ENCODE measurements at places on chromosomes 11 and 22. TPM values are rescaled to one million over a fixed set of nuclear protein-coding genes. Genes with fewer than 3 reads are reported as not detected.

DKK3 gene
- 250 TPM for total RNA-seq

DNA sequence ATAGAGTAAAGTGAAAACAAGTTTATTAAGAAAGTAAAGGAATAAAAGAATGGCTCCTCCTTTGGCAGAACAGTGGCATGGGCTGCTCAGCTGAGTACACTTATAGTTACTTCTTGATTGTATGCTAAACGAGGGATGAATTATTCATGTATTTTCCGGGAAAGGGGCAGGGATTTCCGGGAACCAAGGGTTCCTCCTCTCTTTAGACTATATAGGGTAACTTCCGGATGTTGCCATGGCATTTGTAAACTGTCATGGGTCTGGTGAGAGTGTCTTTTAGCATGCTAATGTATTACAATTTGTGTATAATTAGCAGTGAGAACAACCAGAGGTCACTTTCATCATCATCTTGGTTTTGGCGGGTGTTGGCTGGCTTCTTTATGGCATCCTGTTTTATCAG lies 23.5 kb upstream of the SPTY2D1 start:
- DNase-seq, result no peak

DNA sequence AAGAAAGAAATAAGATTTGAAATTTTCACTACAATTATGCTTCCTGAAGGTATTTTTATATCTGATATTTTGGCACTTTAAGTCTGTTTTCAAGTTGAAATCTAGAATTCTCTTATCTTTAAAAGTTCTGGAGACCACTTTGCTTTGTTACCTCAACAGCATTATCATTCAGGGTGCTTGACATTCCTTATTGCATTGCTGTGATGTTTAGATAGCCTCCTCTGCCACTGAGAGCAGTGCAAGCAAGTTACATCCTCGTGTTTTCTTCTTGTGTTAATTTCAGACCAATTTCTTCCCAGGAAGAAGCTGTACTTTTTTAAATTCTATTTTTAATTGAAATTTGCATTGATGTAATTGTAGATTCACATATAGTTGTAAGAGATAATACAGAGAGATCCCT lies 333.9 kb upstream of the KIRREL3 start:
- DNase-seq, result no peak

GRCh38 chr11:11608783-11609232 lies 13.0 kb downstream of the GALNT18 start:
- no peak for DNase-seq

- DNase-seq, result no peak
Measured at GRCh38 chr11:40178470-40178869, 1281.0 kb downstream of the LRRC4C start.

DNA sequence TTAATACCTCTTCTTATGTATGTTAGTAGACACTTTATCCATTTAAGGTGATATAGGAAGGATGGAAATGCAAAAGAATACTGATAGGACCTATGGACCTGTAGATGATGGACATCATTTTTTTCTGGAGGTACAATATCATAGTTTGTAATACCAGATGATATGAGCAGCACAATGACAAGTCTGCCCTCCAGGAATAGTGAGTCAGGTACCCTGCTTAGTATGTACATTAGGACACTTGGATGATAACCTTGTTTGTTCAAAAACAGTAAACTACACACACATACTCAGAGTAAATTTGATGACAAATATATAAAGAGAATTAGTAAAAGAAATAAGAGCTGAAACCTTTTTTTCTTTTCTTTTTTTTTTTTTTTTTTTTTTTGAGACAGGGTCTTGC lies 58.7 kb upstream of the B3GNT6 start:
- DNase-seq, result no peak
